Stimulated activated CD4-positive, alpha-beta T cell treated with anti-CD3 and anti-CD28 coated beads, Interleukin-1b, Interleukin-23, amount 100 ng/mL, for 1 hour (primary cell): ENCODE measurements at places on chromosomes 2 and 18.

DNA sequence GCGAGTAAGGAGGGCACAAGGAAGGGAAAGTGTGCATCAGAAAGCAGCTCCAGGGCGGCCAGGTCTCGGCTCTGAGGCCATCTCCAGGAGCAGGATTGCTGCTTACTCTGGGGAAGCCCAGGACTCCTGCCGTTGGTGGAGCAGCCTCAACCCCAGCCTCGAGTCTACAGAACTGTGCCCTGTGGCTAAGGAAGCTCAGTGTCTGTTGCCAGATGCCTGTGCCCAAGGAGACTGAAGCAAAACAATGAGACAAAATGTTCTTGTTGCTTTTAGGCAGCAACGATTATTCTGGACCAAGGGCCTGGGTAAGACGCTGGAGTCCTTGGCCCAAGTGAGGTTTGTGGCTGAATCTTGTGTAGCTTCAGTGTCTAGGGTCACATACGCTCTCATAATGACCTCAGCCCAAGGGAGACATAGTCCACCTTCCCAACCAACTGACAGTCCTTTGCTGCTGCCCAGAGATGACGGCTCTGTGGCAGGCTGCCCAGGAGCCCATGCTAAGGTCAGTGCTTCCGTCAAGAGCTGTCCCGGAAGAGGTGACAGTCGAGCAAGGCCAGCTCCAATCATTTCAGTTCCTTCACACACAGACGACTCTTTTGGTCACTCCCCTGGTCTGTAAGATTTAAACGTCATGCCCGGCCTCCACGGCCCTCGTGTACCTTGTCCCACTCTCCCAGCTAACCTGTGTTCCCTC lies 223.8 kb downstream of the TTC32 start:
- DNase-seq = no peak

GRCh38 chr2:199382091-199382490 lies 75.6 kb downstream of the SATB2 start:
- DNase-seq = no peak

- DNase-seq = no peak
Observed at GRCh38 chr2:58239243-58239925, 1.7 kb downstream of the FANCL start.

DNA sequence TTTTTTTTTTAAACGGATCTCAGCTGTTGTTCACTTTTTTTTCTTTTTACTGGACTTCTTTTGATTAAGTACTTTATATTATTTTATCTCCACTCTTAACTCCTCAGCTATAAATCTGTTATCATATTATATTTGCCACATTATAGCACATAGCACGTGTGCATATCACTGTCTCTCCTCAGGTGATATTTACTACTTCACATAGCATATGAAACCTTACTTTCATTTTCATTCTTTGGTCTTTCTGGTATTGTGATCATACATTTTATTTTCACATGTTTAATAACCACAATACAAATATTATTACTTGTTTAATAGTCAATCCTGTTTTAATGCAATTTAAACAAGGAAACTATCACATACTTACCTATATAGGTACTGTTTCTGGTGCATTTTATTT lies 993.1 kb upstream of the TMEFF2 start:
- no peak for DNase-seq

GRCh38 chr2:31922542-31923408 lies 88.0 kb downstream of the MEMO1 start:
- no peak for DNase-seq
